CD4-positive, alpha-beta T cell treated with Interleukin-6 at 100 ng/mL for 8 hours (primary cell): ENCODE measurements at places on chromosomes 2 and 18.

- no peak for DNase-seq
These were observed 11.1 kb upstream of the DCTN1 start for GRCh38 chr2:74391209-74391579.

DNA sequence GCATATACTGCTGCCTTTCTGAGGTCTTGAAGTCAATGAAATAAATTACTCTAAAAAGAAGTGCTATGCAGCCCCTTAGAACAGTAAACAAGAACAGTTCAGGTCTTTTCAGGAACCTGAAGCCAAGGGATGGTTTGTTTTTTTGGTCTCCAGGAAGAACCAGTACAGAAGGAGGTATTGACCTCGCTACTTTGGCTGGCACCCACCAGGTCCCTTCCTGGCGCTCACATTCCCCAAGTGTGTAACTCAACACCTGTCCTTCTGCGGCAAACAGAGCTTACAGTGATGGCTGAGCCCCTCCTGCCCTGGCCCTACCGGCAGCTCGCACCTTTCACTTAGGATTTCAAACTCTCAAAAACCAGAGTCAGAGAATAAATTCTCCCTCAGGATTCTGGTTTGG is 51.9 kb downstream of the SETBP1 start:
- no peak for DNase-seq

- DNase-seq: no peak
These were observed 13.7 kb downstream of the PDCD1 start for GRCh38 chr2:241844831-241845578.

- no peak for DNase-seq
These were observed 60.8 kb upstream of the DNMT3A start for GRCh38 chr2:25402477-25402876.

DNA sequence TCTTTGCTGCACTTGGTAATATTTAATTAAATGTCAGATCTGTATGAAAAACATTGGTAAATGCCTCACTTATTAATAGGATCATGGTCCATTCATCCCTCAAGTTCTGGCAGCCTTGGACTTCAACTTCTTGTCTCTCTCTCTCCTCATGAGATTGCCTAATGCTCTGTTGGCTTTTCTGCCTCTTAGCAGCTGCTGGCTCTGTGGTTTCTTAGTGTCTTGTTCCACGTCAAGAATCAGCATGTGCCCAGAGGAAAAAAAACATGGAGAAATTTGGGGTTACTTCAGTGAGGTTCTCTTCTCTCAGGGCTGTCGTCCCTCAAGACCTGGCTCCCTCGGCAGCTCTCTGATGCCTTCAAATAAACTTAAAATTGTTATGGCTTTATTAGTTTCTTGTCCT is 75.4 kb downstream of the TAF4B start:
- no peak for DNase-seq

DNA sequence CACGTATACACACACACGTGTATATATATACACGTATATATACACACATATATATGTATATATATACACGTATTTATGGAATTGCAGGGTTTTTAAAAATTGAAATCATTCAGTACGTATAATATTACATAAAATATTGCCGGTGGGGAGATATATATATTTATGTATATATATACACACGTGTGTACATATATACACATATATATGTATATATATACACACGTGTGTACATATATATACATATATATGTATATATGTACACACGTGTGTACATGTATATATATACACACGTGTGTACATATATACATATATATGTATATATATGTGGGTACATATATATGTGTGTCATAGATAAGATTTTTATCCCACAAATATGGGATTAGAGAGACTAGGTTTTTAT is 5.4 kb downstream of the FBXO11 start:
- no peak for DNase-seq
